ENCODE measurements at places on chromosomes 12 and 14.

- DNase-seq, result peak; percentile 93
These were observed 52.9 kb upstream of the OR9K2 start for GRCh38 chr12:55073043-55074022.

GRCh38 chr14:68401855-68402254 lies 391.0 kb downstream of the ZFP36L1 start:
- DNase-seq, result no peak

DNA sequence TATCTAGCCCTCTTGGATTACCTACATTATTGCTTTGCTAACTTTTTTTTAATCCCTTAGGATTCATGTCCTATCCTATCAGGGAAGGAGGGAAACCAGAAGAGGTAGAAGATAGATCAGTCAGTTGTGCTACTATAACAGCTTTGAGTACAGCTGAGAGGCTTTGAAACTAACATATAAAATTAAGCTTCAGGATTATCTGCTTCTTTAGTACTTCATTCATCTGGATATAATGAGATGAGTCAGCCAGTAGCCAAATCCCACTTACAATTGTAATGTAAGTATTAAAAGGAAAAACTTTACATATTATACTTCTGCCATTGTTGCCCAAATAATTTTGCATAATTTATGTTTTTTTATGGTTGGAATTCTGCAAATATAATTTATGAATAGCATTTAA lies 33.4 kb upstream of the ANO6 start:
- DNase-seq, result no peak

GRCh38 chr12:131832321-131833231 lies 4.4 kb downstream of the MMP17 start:
- DNase-seq, result no peak

DNA sequence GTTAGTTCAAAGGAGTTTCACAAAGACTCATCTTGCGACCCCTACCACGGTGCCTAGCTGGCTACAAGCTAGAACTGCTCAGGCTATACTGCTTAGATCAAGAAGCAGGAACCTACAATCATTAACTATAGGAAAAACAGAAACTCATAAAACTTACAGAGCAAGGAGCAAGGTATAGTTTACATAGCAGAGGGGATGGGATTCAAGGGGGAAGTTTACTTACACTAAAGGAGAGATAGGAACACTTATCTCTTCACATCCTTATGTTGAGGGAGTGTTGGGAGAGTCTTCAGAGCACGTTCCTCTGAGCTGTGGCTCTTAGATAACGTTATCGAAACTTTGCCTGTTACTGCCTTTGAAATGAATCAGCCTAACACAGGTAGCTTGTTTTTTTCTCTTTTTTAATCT lies 58.1 kb downstream of the FSCB start:
- DNase-seq, result no peak

DNA sequence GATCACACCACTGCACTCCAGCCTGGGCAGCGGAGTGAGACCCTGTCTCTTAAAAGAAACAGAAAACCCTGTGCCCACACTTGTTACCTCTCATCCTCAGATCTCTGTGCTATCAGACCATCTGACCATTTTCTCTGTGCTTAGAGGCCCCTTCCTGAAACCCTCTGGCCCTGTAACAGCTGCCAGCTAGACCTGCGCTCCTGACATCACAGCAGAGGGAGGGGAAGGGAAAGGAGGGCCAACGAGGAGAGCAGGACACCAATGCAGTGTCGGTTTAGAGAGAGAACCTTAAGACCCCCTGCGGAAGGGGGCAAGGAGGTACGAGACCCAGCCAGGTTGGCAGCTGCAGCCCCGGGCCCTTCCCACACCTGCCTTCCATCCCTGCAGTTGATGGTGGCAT lies 42.4 kb downstream of the SLC8B1 start:
- DNase-seq, result no peak

DNA sequence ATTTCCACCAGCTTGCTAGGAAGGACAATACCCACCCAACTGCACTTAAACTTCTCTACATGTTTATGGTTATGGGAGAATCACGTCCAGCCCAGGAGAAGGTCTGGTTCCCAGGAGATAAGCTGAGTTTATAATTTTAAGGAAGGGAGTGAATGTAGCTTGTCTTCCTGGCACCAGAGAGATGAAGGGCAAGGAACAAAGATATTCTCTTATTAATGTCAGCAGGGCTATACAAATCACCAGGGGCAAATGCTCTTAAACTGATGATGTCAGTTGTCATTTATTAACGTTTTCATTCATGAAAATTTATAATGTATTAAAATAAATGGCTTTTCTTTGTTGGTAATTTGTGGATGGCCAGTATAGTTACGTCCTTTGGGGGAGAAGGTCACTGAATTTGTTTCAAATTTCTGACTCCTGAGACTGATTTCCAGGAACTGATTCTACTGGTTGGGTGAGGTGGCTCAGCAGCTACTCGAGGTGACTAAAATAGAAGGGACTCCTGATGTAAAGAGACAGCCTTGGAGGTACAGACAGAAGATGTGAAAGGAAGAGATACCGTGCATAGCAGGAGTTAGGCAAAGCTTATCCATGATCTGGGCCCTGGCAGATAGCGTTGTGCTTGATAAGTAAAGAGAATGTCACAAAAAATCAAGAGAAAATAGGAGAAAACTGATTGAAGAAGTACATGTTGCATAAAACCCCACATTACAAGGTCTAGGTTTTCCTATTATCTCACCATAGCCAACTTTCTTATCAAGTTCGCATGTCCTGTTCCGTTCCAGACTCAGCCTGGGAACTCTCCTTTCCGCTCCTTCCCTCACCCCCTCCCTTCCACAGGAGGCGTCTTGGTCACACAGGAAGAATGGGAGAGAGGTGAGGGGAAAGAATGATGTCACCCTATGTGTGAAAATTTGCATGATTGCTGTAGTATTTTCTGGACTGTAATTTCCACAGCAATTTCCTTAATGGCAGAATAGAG lies 367.1 kb upstream of the FAR2 start:
- no peak for DNase-seq

DNA sequence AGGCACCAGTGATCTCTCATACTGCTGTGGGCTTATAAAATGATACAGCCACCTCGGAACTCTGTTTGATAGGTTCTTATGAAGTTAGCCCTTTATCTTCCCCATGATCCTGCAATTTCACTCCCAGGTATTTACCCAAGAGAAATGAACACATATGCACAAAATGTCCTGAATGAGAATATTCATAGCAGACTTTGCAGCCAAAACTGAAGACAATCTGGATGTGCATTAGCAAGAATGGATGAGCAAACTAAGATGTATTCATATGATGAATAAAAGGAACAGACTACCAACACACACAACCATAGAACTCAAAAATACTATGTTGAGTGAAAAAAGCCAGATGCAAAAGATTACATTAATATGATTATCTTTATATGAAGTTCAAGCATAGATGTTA lies 66.7 kb downstream of the KCNA5 start:
- DNase-seq, result no peak

DNA sequence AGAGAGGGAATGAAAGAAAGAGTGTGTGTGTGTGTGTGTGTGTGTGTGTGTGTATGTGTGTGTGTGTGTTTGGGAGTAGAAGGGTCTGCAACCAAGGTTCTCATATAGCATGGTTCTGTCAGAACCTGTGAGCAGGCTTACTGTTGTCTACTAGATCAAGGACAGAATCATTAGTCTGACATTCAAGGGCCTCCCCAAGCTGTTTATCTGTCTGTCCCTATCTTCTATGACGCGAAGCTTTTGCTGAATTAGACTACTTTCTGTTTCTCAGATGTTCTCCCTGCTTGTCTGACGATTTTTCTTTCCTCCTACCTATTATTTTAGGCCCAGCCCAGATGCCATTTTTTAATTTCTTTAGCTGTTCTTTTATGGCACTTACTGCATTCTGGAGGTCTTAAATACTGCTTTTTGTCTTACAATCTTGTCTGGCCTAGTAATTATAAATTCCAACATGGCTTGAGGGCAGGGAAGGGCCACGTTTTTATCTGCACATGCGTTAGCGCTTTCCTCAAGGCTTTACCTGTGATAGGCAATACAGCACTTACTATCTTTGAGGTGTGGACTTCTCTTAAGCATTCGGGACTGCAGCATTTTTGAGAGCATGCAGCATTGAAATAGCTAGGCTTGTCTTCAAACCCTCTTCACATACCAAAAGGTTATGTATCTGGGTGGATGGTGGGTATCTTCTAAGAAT lies 150.2 kb downstream of the TTLL5 start:
- DNase-seq, result no peak

DNA sequence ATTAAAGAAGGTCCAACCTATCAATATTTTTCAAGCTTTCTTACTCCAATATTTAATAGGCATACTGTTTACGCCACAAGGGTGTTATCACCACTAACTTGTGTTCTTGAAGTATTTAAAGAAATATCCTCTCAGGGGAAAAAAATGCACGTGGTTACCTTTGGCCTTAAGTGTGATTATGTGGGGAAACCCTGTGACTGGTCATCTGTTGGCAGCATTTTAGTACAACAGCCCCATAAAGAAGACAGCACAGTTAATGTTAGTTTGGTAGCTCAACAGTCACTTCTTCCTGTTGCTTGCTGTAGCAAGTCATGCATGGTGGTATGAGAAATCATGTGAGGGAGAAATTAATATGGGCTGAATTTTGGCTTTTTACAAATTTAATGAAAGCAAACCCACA lies 1021.5 kb upstream of the TMEM132C start:
- no peak for DNase-seq

- no peak for DNase-seq
These were observed 28.7 kb downstream of the CRY1 start for GRCh38 chr12:107064687-107065086.

DNA sequence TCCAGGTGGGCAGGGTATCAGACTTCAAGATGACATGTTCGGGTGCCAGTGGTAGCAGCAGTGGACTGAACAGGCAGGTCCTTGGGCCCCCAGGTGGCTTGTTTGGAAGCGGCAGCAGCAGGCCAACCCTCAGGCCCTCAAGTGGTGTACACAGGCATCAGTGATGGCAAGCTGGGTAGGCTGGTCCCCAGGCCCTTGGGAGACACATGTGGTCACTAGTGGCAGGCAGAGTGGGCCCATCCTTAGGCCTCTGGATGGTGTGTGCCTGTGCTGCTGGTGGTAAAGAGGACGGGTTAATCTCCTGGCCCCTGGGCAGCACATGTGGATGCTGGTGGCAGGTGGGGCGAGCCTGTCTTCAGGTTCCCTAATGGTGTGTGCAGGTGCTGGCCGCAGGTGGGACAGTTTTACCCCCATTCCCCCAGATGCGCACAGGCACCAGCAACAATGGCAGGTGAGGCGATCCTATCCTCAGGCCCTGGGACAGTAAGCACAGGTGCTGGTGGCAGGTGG lies 8.0 kb downstream of the OAS2 start:
- DNase-seq, result no peak

- DNase-seq, result no peak
These were observed 46.6 kb downstream of the PPP2R5C start for GRCh38 chr14:101808020-101808641.

DNA sequence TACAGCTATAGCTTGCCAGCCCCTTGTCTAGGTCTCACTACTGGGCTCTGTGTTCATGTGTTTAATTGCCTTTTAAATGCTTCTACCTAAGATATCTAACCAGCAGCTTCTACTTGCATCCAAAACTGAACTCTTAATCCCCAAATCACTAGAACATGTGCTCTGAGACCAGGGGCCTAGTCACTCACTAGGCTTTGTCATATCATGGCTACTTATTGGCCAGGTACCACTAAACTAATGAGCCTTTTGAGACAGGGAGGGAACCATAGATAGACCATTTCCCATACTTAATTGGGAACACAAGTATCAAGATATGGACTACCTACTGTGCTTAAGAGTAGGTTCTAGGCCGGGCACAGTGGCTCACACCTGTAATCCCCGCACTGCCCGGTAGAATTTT lies 6.5 kb downstream of the HSP90B1 start:
- DNase-seq, result no peak

DNA sequence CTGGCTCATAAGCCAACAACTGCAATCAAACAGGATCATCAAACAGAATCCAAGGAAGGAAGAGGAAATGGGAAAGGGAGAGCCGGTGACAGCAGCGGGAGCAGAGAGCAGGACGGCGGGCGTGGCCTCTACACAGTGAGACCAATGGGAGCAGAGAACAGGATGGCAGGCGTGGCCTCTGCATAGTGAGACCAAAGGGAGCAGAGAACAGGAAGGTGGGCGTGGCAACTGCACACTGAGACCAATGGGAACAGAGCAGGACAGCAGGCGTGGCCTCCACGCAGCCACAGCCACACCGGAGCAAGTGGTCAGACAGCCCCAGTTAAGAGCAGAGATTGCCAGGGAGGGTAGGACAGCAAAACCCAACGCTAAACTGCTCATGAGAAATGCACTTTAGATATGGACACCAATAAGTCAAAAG lies 16.4 kb downstream of the LRCOL1 start:
- peak; percentile 37 for DNase-seq

GRCh38 chr14:104103061-104103445 lies 17.6 kb downstream of the ASPG start:
- DNase-seq, result no peak

DNA sequence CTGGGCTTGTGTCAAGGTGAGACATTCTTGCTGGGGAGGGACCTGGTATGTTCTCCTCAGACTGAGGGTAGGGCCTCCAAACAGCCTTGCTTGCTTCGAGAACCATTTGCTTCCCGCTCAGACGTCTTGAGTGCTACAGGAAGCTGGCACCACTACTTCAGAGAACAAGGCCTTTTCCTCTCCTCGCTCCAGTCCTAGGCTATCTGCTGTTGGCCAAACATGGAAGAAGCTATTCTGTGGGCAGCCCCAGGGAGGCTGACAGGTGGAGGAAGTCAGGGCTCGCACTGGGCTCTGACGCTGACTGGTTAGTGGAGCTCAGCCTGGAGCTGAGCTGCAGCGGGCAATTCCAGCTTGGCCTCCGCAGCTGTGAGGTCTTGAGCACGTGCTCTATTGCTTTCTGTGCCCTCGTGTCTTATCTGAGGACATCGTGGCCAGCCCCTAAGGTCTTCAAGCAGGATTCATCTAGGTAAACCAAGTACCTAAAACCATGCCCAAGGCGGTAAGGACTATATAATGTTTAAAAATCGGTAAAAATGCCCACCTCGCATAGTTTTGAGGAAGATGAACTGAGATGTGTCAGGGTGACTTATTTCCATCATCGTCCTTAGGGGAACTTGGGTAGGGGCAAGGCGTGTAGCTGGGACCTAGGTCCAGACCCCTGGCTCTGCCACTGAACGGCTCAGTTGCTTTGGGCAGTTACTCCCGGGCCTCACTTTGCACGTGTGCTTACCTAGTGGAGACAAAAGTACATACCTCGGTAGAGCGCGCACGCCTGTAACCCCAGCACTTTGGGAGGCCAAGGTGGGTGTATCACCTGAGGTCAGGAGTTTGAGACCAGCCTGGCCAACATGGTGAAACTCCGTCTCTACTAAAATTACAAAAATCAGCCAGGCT lies 4.3 kb downstream of the GAPDH start:
- peak; percentile 13 for DNase-seq
